ENCODE measurements at places on chromosomes 1 and 21.

DNA sequence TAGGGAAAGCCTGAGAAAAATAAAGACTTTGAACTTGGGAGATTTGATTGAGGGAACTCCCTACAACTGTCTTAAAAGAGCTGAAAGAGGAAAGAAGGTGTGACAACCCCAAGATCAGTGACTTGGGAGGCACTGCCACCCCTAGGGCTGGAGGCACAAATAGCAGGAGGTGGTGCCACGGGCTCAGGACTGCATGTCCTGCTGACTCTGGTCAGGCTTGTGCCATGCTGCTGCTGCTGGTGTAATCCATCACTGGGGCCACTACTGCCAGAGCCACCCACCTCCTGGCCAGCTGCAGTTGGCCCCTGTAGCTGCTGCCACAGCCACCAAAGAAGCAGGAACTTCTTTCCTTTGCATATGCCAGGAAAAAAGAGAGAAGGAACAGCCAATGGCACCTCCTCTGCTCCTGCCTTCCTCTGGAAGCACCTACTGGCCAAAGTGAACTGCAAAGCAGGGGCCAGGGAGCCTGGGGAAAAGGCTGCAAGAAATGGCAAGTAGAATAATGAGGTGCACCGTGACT lies 730.3 kb downstream of the PTPRU start:
- no peak for DNase-seq

GRCh38 chr1:3244025-3244926 lies 175.3 kb downstream of the PRDM16 start:
- no peak for DNase-seq

DNA sequence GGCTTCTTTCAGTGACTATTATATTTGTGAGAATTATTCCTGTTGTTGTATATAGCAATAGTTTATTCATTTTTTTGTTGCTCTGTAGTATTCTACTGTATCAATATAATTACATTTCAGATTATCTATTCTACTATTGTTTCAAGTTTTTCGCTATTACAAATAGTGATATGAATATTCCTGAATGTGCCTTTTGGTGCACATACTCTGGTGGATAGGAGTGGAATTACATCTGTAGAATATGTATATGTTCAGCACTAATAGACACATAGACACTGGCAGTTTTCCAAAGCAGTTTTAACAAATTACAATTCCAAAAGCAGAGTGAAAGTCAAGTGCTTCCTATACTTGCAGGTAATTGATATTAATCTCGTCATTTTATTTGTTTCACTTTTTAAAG lies 696.2 kb upstream of the PRMT6 start:
- no peak for DNase-seq

DNA sequence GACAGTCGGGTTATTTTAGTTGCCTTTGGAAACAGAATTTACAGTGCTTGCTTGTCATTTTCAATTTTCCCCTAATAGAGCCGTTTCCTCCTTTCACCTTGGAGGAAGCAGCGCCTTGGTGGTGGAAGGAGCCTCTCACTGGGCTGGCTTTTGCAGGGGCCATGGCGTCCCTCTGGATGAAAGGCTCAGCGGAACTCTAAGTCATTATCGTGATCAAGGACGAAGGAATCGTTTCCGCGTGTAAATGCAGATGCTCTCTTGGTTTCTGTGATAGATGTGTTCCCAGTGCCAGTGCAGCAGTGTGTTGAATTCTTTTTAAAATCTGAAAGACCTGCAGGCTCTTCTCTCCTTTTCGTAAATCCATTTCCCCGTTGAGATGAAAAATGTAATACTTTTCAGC lies 126.2 kb upstream of the LMO4 start:
- no peak for DNase-seq

GRCh38 chr1:234473118-234473517 lies 5.9 kb downstream of the TARBP1 start:
- no peak for DNase-seq

GRCh38 chr1:36693161-36693525 lies 210.4 kb upstream of the CSF3R start:
- no peak for DNase-seq

DNA sequence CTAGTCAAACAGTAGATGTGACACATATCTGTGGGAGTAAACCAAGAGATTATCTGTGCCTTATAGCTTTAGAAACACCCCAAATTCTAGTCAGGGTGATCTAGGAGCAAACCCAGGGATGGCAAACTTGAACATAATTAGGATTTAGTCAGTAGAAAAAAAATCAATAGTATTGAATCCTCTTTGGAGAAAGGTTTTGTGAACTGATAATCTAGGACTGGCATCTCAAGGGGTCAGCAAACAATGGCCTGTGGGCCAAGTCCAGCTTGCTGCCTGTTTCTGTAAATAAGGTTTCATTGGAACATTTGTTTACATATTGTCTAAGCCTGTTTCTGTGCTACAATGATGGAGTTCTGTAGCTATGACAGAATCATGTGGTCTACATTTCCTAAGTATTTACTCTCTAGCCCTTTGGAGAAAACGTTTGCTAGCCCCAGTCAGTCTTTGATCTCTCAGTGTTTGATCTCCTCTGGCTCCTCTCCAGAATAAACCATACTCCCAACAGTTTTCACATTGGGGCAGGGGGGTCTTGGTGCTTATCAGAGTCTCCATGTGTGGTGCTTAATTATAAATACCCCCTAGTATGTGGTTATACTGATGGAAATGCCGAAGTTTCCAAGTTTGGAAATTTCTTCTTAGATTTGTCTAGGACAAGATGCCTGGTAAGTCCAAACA lies 385.8 kb downstream of the NTNG1 start:
- DNase-seq, result no peak

- no peak for DNase-seq
These were observed 71.2 kb upstream of the HMGB4 start for GRCh38 chr1:33792651-33793050.
